ENCODE measurements at places on chromosomes 11 and 22.
A peak's percentile ranks its signal among the peaks of the same experiment; 100 is the strongest.

GRCh38 chr11:111819829-111820237 lies 51.5 kb downstream of the ALG9 start:
- no peak for DNase-seq

- no peak for DNase-seq
Observed at GRCh38 chr11:125072218-125072960, 9.3 kb downstream of the SLC37A2 start.

DNA sequence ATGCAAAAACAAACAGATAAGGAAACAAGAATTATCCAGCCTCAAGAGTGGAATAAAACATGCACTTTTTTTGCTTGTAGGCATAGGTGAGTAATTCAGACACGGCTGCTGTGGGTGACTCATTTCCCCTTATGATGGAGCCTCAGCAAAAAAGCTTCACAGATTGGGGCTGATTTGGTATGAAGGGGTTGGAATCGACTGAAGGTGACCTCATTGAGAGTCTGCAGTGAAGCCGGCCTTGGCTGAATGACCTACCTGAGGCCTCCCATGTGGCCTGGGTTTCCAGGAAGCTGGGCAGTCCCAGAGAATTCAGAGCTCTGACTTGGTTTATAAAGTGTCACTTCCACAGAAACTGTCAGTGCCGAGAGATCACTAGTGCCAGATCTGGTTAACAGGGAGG lies 34.2 kb upstream of the VPREB1 start:
- DNase-seq: peak; percentile 53

- no peak for DNase-seq
Observed at GRCh38 chr11:3163241-3163981, 1.7 kb downstream of the OSBPL5 start.

GRCh38 chr11:111581341-111581740 lies 20.9 kb upstream of the SIK2 start:
- no peak for DNase-seq

DNA sequence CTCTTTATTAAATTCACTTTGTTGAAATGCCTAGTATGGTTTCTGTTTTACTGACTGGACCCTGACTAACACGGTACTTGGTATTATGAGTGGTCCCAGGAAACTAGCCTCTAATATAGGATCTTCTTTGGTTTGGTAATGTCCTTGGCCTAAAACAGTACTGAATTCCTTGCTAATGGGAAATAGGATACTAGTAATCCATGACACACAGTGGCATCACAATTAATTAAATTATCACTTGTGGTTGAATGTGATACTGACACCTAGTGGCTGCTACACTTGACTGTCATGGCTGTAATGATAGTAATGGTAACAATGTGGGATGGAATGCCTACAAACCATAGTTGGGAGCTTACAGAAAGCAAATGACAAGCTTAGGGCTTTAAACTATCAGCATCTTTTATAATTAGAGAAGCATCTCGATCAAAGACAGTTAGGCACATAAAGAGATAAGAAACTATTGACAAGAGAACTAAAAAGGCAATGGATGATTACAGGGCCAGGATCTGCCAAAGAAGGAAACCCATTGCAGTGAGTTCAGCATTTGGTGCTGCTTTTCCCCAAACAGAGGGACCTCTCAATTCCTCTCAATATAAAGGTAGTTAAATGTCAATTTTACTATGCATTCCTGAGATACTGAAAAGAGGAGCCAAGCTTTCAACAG lies 8.6 kb downstream of the DNHD1 start:
- DNase-seq: no peak
